ENCODE measurements at places on chromosomes 5 and 9.
A peak's percentile ranks its signal among the peaks of the same experiment; 100 is the strongest.

- DNase-seq = no peak
Observed at GRCh38 chr5:116951219-116951618, 376.6 kb upstream of the SEMA6A start.

GRCh38 chr9:134413890-134414623 lies 87.8 kb downstream of the RXRA start:
- peak; percentile 99 for DNase-seq

- DNase-seq = no peak
Observed at GRCh38 chr5:173498286-173498685, 118.2 kb downstream of the BOD1 start.

DNA sequence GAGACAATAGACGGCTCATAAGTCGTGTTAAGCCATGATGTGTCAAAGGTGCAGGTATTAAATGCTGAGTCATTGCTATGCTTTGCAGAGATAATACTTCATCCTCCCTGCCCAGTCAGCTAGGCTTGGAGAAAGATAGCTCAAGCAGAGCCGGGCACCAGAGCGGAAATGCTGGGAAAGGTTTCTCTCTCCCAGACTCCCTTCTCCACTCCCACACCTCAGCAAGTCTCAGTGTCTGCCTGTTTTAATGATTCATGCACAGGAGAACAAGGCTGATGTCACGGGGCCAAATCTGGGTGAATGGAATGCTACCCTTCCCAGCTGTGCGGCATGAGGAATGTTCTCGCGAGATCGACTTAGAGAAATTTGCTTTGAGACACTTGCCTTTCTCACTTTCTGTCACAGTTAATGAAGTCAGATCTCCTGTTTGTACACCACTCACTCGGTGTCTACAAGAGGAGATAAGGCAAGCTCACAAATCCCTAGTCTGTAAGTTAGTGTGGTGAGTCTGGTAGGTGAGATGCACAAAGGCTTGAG lies 204.4 kb downstream of the EFNA5 start:
- no peak for DNase-seq

DNA sequence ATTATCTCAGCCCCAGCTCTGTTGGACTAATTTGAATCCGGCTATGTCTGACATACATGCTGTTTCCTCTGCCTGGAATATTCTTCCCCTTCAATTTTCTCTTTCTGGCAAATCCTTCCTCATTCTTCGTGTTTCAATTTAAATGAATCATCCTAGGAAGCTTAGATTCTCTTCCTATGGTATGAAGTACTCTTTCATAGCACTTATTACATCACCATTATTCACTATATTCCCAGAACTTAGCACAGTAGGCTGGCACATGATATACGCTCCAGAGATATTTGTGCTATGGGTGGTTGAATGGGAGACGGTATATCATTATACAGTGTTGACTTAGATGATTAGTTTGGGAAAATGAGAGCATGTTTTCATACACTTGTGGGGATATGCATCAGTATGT lies 91.0 kb upstream of the JAK2 start:
- no peak for DNase-seq

DNA sequence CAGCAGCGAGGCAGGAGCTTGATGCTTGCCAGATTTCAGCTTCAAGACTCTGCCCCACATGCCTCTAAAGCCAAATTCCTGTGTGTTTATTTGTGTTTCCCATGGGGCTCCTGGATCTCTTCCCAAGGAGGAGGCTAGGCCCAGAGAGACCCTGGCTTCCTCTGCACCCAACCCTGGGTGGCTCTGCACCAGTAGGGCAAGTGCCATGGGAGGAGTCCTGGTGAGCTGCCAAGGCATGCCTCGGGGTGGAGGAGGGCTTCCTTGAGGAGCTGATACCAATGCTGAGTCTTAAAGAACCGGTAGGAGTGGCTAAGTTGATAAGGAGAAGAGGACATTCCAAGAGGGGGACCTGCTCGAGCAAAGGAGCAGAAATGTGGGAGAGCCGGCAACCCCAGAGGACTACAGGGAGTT lies 6.8 kb upstream of the TIFAB start:
- DNase-seq = no peak

DNA sequence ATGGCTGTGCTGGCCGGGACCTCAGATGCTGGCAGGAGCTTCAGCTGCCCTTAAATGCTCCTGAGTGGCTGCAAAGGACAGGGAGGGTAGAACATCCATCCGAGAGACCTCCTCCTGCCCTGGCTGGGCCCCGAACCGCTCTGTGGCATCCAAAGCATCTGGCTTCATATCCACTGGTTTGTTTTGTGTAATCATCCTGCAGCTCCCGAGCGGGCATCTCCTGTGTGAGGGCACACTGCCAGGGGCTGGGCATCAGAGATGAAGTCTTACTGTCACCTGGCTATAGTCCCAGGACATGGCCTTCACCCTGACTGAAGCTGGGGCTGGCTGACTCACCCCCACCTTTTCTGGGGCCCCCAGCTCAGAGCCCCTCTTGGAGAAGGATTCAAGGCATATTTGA lies 18.5 kb upstream of the NTNG2 start:
- no peak for DNase-seq

DNA sequence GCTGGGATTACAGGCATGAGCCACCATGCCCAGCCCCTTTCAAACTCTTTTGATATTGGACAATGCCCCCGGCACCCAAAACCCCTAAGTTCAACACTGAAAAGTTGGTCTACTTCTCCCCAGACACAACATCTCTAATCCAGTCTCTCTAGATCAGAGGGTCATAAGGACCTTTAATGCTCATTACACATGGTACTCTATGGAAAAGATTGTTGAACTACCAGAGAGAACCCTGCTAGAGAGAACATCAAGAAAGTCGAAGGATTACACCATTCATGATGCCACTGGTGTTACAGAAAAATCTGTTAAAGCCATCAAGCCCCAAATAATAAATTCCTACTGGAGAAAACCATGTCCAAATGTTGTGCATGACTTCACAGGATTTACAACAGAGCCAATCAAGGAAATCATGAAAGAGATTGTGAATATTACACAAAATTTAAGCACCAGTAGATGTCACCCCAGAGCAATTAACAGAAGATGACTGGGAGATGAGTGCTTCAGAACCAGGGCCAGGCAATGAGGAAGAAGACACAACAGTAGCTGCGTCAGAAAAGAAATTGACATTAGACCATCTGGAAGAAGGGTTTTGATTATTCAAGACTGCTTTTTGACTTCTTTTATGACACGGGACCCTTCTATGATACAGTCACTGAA lies 28.3 kb upstream of the NIPAL4 start:
- peak; percentile 6 for DNase-seq

DNA sequence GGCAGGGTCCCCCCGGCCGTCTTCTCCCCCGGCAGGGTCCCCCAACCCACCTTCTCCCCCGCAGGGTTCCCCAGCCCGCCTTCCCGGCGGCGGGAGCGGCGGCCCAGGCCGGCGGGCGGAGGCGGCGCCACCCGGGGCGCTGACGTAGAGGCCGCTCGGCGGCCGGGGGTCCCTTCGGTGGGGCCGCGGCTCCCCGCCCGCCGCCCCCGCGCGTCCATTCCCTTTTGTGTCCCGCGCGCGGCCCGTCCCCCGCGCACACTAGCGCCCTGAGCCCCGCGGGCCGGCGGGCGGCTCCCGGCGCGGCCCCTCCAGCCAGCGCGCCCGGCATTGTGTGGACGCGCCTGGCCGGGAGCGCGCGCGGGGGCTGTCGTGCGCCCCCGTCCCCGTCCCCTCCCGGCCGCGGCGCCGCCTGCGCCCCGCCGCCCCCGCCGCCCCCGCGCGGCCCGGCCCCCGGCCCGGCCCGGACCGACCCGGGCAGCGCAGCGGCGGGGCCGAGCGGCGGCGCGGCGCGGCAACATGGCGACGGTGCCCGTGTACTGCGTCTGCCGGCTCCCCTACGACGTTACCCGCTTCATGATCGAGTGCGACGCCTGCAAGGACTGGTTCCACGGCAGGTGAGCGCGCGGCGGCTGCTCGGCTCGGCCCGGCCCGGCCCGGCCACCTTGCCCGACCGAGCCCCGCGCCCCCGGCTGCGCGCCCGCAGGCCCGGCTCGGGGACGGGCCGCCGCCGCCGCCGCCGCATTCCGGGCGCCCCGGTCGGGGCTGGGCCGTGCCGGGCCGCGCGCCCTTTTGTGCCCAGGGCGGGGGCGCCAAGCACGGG lies at the start of gene PHF2:
TSS of gene PHF2 (plus strand) at position 327 of the 820 bp plus-strand sequence. CDS start at position 517, 190 bp downstream.
- no peak for DNase-seq

DNA sequence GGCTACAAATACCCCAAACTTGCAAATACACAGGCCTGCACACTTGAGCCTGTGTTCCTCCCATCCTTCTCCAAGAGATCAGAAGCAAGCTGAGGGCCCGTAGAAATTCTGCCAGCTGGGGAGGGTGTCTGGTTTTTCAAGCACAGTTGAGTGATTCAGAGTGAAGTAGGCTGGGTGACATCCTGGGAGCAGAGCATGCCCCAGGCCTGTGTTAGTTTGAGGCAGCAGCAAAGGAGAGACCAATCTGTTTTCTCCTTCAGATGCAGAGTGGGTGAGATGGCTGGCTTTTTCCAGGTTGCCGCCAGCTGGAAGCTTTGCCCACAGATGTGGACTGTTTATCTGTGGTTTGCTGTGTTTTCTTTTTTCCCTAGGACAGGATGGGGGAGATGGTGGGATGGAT lies 63.1 kb downstream of the RCL1 start:
- no peak for DNase-seq

DNA sequence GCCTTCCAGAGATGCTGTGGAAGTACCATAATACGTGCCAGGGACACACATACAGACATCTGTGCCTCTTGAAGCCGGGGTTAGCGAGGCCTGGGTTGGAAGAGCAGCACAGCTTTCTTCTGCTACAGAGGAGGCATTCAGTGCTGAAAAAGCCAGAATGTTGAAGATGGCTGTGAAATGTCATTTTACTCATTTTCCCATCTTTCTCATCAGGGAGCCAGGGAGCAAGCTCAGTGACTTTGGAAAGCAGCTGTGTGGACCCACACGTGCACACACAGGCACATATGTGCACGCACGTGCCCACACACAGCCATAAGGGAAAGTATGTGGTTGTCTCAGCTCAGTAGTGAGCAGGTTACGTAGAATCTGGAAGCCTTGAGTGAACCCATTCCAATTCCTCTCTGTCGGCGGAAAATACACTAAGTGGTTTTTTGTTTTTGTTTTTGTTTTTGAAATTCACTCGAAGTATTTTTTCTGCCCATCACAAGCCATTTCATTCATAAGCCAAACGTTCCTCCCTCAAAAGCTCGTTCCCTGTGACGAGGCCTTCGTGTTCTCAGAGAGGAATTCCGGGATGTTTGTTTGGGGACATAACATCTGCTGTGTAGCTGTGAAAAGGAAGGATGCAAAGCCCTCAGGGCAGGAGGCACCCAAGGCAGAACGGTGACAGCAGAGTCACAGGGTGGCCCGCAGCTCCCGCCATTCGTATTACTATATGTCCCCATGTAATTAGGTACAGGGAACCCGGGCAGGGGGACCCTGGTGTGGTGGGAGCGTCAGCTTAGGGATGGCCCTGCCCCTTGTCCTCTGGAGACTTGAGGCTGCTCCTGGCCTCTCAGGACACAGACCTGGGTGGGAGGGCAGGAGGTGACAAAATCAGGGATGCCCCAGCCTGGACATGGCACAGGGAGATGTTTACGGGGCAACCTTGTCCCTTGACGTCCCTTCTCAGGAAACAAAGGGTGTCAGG lies 29.0 kb upstream of the ANKRD33B start:
- DNase-seq = no peak

DNA sequence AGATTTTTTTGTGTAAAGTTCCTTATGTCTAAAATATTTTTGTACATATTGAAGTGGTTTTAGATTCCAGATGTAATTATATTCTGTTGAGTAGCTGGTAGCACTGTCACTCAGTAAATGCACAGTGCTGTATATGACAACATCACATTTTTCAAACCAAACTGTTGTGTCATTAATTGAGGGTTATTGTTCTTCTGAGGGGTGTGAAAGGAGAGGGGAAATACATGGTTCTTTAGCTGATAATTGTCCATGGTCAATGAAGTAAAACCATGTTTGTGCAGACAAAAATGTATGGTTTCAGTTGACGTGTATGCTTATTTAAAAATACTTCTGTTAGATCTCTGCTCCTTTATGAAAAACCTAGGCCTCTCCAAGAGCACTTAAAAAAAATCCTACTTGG lies 3.3 kb downstream of the ZNF462 start:
- DNase-seq = no peak

- no peak for DNase-seq
Observed at GRCh38 chr9:135134268-135135022, 47.0 kb downstream of the OLFM1 start.
